ENCODE measurements at places on chromosomes 5 and 9.

DNA sequence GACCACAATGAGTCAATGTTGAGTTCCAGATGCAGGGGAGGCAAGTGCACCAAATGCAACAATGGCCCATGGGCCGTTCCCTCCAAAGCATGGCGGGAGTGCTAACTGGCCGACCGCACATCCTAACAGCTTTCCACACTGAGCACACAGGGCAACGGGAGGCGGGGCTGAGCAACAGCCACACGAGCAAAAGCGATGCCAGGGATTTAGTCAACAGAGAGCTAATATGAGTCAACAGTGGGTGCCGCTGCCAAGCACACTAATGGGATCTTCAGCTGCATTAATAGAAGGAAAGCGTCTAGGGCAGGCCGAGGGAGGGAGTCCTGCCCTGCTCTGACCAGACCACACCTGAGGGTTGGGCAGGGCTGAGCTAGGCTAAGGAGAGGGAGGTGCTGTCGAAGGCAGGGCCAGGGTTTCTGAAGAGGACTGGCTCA is 4.6 kb downstream of the EPB41L4B start:
- DNase-seq, result no peak

- DNase-seq, result no peak
Measured at GRCh38 chr5:980001-980588, 28.5 kb upstream of the NKD2 start.

DNA sequence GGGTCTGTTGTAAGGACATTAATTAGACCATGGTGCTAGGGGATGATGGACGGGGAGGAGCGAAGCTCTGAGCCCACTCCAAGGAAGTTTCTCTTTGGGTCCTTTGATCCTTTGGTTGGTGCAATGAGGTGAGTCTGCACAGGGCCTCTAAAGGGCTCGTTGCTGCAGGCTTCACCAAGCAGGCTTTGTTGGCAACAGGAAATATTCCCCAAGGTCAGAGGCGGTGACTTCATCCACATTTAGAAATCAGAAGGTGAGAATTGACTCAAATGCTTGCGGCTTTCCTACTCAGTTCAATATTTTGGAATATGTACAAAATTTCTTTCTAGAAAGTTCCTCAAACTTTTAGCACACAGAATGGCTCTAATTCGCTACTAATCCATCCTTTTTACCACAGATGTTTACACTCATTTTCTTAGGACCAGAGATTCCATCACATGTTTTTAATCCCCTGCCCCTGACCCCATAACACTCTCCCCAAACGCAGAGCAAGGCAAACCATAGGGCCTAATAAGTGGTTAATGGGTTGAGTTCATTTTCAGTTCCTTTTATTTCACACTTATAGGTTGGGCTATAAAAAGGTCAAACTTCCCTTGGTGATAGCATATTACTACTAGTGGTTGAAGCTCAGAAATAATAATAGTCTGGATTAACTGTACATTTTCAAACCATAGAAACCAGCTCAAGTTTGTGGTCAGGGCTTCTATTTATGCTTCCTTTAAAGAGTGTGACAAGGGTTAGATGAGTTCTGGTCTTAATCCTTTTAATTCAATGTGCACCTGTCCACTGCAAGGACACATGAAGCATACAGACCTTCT is 37.3 kb upstream of the TMEM252 start:
- no peak for DNase-seq

DNA sequence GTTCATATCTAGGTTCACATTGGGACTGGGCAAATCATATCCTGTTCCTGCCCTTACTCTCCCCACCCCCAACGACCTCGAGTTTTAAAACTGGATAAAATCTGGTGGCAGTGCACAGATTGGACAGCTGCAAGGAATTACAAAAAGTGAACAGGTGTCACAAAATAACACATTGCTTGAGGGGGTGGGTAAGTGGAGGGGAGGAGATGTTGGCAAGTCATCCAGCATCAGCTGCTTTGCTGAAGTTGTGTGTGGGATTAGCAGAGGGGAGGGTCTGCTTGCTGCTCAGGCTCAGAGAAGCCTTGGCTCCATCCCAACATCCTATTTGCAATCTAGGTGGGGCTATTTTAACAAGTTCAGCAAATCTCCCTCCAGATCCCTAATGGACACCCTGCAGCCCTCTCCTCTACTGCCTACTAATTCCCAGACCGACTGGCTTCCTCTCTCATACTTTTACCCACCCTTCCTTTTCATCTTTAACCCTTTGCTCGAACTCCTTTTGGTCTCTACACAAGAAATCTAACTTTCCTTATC is 39.8 kb upstream of the SLC24A2 start:
- no peak for DNase-seq

- DNase-seq, result no peak
Measured at GRCh38 chr5:115190388-115190787, 20.7 kb upstream of the TRIM36 start.

GRCh38 chr9:93808115-93809029 is 146.8 kb downstream of the BARX1 start:
- no peak for DNase-seq

DNA sequence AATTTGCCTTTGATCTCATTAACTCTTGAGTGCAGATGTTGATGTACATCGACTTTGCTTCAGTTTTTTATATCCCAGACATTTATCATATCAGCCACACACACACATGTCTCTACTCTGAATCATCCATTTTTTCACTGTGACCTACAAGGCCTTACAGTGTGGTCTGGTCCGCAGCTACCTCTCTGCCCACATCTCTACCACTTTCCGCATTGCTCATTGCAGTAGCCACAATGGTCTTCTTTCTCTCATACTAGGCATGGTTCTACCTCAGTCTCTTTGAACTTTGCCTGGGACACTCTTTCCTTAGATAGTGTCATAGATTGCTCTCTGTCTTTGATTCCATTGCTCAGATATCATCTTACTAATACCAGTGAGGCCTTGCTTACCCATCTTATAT is 87.9 kb upstream of the FSD1L start:
- no peak for DNase-seq

DNA sequence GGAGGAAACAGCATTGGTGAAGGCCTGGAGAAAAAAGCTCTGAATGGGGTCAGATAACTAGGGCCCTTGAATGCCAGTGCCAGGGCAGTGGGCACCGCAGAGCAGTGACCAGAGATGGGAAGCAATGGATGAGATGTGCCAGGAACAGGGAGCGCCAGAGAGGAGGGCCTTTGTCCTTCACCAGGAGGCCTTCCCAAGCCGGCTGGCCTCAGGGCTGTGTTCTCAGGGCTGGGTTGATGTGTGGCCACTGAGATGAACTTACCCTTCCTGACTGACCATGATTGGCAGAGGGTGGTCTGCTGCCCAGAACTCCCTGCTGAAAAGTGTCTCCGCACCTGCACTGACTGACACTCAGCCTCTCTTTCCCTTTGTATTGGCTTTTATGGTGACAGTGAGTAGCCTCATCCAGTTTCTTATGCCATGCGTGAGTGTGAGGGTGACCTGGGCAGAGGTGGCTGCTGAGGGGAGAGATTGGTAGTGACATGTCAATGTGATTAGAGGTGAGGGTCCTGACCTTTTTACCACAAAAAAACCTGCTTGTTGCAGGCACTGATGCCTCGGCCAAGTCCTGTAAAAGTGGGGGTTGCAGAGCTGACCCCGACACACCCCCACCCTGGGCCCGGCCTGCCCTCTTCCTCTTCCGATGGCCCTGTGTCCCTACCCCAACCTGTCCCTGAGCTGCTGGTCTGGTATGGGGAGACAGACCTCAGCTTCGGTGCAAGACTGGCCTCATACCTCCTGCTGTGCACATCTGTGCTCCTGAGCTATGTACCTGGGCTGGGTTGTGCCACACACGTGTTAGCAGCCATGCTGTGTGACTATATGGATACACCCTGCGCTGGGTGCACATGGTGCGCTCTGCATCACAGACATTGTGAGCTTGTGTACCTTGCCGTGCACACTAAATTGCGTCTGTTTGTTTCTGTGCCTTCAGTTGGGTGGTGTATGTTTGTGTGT is 57.1 kb upstream of the PSD2 start:
- DNase-seq, result no peak

GRCh38 chr9:124212381-124213050 is 45.2 kb upstream of the NEK6 start:
- no peak for DNase-seq

DNA sequence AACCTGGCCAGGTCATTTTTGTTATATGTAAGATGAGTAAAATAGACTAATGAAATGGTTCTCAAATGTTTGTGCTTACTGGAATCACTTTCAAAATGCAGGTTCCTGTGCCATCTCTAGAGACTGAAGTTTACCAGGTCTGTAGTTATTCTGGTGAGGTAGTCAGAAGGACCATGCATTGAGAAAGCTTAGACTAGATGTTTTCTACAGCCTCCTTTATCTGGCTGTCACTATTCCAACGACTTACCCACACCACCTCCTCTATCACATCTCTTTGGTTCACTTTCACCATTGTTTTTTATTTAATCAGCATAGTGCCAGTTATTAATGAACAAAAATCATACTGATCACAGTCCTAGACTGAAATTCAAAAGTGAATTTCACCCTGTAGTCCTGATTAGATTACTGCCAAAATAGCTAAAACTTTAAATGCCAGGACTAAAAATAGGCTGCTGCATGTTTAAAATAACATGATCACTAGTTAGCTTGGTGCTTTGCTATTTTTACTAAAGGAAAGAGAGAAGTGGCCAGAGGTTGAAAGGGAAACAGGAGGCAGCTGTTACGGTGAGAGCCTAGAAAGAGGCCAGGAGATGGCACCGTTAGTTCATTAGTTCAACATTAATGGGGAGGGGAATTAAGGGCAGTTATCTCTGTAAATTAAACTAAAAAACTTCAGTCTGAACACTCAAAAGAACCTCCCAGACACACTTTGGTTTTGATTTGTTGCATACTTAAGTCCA is 13.9 kb upstream of the FNIP1 start:
- DNase-seq, result no peak

GRCh38 chr5:153559926-153560325 is 69.5 kb downstream of the GRIA1 start:
- DNase-seq, result no peak

- DNase-seq, result no peak
Measured at GRCh38 chr5:167571824-167572223, 719.6 kb upstream of the WWC1 start.

DNA sequence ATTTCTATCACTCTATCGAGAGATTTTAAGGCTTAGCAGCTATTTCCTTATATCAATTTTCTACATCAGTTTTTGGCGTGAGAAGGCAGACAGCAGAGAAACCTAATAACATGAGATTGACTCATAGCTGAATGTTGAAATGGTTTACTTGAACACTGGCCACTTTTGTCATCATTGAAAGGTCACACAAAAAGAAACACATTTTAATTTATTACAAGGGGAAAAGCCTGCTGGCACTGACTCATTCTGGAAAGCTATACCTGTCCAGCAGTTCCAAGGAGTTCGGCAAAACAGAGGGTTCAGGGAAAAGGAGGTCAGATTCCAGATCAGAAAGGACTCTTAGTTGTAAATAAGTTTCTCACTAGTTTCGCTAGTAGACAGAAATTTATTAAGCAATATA is 566.4 kb downstream of the DNAH5 start:
- no peak for DNase-seq

DNA sequence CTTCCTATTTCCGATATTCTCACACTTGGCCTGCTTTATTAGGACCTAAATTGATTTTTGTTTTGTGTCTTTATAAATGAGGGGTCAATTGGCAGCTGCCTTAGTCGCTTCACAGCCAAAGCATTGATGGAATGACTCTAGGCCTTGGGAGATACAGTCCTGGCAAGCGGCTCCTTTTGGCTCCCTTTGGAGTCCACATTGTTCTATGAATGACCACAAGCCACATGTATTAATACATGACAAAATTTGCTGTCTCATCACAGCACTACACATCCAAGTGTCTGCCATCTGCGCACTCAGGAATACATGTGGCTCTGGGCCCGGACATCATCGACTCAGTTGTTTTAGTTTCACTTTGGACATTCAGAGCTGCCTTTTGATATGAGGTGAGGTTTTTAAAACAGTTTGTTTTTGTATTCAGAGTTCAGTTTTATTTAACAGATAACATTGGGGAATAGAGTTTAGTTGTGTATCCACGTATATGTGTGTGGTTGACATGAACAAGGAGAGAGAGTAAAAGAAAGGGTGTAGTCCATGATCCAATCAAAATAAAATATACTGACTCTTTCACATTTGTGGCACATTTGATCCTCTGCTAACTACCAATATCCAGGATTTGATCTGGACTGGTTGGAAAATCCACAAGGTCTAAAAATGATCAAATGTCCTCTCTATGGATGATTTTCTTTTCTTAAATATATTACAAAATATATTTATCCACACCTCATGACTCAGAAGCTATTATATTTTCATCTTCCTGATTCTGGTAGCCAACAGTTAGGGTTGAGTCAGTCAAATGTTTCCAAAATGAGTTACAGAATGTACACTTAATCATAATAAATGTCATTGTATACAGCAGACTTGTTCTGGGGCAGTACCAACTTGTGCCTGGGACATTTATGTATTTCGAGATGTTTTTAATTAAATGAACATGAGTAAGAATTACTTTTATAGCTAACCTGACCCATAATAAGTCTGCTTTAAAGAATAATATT is 114.0 kb upstream of the MTAP start:
- DNase-seq, result no peak

DNA sequence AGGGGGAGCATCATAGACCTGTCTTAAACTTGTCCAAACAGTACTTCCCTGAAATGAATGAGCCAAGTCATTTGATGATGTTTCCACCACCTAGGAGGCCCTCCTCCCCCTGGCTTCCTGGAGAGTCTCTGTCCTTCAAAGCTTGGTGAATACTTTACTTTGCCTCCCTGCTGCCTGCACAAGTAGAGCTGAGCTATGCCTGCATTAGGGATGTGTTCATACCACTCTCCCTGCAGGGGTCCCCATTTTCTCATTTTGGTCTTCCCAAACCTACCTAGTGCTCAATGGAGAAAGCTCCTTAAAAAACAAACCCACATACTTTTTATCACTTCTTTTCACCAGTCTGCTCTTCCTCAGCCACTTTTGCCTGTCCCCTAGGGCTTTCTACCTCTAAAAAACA is 7.7 kb downstream of the CCNI2 start:
- DNase-seq, result no peak

DNA sequence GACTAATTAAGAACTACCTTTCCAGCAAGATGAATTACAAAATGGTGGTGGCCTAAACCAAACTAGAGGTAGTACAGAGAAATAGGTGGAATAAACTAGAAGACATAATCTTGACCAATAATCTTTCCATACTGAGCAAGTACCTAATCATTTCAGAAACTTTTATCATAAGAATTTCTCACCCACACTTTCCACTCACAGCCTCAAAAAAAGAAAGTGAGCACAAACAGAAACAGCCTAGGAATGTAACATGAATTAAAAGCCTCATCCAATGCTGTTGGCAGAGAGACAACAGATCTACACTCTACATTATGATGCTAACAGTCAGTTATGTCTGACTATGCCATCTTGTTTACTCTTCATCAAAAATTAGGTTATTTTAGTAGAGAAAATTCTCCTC is 1.3 kb downstream of the RNF38 start:
- no peak for DNase-seq

GRCh38 chr5:72408603-72409002 is 88.4 kb downstream of the PTCD2 start:
- no peak for DNase-seq

GRCh38 chr5:175821790-175822211 is 49.6 kb upstream of the CPLX2 start:
- DNase-seq, result no peak

Data from stimulated activated CD4-positive, alpha-beta T cell treated with anti-CD3 and anti-CD28 coated beads, Interleukin-2, amount 100 ng/mL, for 4 hours (primary cell).